NCI-H1436 treated with DMSO at 0.1 percent for 48 hours (cell line): ENCODE measurements at places on chromosomes 4 and X.
A peak's percentile ranks its signal among the peaks of the same experiment; 100 is the strongest.

- no peak for DNase-seq
Measured at GRCh38 chr4:71405791-71406190, 67.0 kb downstream of the SLC4A4 start.

DNA sequence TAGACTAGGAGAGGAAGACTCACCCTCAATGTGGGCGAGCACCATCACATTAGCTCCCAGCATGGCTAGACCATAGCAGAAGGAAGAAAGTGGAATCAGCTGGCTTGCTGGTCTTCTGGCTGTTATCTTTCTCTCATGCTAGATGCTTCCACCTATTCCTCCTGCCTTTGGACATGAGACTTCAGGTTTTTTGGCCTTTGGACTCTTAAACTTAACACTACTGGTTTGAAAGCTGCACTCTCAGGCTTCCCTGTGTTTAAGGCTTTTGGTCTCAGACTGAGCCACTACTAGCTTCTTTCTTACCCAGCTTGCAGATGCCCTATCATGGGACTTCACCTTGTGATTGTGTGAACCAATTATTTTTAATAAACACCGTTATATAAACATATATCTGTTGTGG lies 39.0 kb upstream of the UGT2B4 start:
- no peak for DNase-seq

DNA sequence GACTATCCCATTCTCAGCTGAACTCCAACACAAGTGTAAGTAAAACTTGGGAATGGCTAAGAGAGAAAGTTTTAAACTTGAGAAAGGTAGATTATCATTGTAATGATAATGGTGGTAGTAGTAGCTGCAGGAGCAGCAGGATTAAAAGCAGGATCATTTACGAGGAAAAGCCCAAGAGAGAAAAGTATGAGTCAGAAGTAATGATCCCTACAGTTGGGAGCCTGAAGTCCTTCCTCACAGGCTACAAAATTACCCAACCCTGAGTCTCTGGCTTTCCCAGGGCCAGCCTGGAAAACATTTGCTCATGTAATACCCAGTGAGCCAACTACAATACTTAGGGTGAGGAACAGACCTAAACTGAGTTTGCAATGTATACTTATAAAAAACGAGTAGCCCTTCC lies 4.4 kb upstream of the PRDM8 start:
- DNase-seq, result no peak

DNA sequence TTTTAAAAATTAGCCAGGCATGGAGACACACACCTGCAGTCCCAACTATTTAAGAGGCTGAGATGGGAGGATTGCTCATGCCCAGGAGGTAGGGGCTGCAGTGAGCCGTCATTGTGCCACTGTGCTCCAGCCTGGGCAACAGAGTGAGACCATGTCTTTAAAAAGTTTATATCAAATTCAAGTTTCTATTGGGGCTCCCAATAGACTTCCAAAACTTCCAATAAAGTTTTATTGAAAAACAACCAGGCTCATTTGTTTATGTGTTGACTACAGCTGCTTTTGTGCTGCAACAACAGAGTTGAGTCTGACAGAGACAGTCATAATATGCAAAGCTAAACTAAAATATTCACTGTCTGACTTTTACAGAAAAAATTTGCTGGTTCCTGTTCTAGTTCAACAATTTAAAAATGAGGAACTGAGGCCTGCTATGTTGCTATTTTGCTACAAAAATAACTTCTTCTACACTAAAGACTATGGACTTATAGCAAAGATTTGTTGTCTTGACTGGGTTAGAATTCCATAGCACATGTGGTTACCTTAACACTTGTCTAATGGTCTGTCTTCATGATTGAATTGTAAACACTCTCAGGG lies 63.3 kb upstream of the RELL1 start:
- DNase-seq, result no peak

- no peak for DNase-seq
Measured at GRCh38 chr4:162912482-162912881, 254.2 kb downstream of the NAF1 start.

DNA sequence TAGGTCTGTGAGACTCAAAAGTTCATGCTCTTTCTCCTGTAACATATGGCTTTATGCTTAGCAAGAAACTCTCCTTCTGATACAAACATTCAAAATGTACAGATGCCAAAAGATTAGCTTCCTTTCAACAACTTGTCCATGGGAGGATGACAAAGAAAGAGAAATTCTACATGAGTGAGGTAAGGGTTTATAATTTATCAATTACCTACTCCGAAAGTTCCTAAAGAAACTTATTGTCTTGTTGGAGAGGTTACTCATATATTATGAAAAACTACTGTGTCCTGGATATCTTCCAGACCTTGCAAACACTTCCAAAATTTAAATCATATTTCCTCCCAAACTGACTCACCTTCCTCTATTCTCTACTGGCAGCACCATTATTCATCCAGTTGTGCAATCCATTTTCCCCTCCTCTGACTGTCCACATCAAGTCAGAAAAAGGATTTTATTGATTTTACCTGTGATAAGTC lies 65.1 kb downstream of the ENPEP start:
- no peak for DNase-seq

GRCh38 chrX:53256446-53257041 lies 24.8 kb downstream of the IQSEC2 start:
- no peak for DNase-seq

DNA sequence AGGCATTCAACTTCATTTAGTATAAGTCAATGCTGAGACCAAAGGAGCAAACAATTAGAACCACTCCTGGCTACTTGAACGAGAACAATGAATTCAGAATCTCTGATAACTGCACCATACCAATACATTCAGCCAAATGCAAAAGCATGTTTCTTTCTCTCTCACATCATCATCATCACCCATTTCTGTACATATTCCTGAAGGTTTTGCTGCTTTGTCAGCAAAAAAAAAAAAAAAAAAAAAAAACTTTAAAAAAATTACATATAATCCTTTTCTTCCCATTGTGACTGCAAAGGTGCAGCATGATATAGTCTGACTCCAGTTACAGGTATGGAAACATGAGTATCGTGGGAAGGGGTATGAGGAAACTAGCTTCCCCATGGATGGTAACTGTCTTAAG lies 35.6 kb downstream of the FBXW7 start:
- no peak for DNase-seq

DNA sequence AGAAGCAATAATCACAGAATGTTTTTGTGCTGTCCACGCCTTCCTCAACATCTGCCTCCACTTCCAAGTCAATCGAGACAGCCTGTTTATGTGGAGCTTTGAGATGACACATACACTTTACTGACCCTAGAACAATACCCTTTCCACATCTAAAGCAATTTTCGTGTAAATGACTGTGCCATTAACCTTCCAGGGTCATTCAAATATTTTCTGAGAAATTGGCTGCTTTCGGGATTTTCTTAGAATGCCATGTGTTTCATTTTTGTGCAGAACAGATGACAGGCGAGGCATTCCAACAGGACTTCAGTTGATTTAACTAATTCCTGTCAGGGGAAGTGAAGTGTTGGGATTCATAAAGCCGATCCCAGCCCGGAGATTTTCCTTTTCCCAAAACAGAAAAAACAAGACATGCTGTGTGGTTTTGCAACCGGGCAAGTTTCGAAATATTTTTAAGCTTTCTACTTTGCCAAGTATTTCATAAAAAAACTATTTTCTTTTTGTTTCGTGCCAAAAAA lies 73.9 kb downstream of the SORBS2 start:
- no peak for DNase-seq

DNA sequence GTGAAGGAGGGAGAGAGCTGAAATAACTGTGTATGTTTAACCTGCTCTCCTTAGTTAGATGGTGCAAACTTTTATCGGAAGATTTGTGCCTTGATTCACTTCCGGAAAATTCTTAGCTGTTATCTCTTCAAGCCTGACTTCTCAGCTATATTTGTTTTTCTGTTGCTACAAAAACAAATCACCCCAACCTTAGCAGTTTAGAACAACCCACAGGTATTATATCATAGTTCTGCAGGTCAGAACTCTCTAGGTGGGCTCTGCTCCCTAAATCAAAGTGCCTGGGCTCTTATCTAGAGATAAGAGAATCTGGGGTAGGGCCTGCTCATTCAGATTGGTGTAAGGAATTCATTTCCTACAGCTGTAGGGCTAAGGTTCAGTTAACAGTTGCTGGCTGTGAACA lies 15.1 kb upstream of the CEP135 start:
- no peak for DNase-seq

DNA sequence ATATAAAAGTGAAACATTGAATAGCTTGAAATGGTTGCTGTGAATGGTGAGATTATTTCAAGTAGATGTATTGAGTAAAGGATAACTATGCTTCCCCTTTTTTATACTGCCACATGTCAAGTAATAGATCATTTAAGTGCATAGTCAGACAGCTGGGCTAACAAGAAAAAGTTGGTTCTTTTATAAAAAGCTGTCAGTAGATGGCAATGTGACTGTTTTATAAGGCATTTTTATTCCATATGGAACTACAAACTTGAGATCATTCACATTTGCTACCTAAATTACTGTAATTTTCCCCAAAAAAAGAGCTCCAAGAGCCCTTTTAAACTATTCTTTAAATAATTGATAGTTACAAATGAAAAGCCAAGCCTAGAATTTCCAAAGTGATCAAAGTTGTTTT lies 831.0 kb downstream of the C4orf33 start:
- peak; percentile 19 for DNase-seq
